ENCODE measurements at places on chromosomes 4 and X.

DNA sequence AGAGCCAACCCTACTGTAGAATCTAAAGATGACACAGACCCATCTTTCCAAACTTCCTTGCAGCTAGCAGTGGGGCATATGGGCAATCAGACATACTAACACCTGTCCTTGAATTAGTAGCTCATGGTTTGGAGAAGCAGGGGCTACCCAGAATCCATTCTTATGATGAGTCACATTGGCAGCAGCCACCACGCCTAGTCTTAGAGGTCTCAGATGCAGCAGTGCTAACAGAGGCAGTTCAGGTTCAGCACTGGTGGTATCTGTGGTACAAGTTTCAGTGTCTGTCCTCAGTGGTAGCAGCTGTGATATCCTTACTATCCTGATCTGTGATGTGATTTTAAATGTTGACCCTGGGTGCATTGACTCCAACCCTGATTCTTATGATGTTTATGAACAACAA, 68.1 kb downstream of the FRMPD4 start:
- no peak for DNase-seq

DNA sequence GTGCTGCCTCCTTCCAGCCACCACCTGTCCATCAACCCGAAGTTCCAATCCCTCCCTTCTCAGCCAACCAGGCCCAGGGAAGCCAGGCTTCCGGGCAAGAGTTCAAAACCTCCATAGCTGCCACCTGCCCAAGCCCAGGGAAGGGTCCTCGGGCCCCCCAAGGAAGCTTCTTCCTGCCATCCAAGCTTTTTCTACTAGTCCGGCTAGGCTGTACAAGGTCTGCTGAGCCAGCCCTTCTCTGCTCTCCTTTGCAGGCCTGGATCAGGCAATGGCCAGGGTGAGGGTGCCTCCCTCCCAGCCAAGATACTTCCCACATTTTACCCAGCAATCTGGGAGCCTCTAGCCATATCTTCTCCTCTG, 96.2 kb downstream of the PJA1 start:
- DNase-seq: no peak

- peak; percentile 62 for DNase-seq
These were observed 61.7 kb downstream of the MAML3 start for GRCh38 chr4:140092094-140092851.

- no peak for DNase-seq
These were observed 497 bp upstream of the THAP9 start for GRCh38 chr4:82900066-82900410.
